Astrocyte of the spinal cord (primary cell): ENCODE measurements at places on chromosomes 7 and 10.

DNA sequence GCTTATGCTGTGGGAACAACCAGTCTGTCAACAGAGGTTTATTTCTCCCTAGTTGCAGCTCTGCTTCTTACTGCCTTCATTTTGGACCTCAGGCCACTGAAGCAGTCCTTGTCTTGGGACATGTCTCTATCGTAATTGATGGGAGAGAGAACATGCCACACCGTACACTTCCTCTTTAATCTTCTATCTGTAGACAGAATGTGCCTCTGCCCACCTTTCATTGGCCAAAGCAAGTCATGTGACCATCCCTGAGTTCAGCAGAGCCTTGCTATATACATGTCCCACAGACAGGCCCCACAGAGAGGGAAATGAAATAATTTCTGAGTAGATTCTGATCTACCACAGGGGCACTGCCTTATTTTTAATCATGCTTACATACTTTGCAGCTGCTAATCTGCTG is 98.0 kb downstream of the KCND2 start:
- no peak for DNase-seq

GRCh38 chr7:112101201-112101846 is 104.9 kb downstream of the DOCK4 start:
- DNase-seq, result no peak

DNA sequence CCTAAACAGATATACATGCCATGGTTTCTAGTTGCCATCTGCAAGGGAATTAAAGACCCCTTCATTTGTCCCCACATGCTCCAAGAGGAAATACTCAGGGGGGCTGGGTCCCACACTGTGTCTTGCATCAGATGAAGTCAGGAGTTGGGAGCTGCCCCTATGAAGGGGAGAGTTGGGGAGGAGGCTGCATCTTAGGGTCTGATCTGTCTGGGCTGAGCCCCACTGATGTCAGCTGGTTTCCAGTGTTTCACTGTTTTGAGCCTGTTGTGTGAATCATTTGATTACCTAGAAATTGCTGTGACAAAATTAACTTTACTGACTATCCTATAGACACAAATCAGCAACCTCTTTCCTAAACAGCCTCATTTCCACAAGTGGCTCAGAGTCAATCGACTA is 4.9 kb upstream of the ADCY1 start:
- no peak for DNase-seq

- no peak for DNase-seq
Measured at GRCh38 chr10:4043897-4044665, 259.1 kb upstream of the KLF6 start.

DNA sequence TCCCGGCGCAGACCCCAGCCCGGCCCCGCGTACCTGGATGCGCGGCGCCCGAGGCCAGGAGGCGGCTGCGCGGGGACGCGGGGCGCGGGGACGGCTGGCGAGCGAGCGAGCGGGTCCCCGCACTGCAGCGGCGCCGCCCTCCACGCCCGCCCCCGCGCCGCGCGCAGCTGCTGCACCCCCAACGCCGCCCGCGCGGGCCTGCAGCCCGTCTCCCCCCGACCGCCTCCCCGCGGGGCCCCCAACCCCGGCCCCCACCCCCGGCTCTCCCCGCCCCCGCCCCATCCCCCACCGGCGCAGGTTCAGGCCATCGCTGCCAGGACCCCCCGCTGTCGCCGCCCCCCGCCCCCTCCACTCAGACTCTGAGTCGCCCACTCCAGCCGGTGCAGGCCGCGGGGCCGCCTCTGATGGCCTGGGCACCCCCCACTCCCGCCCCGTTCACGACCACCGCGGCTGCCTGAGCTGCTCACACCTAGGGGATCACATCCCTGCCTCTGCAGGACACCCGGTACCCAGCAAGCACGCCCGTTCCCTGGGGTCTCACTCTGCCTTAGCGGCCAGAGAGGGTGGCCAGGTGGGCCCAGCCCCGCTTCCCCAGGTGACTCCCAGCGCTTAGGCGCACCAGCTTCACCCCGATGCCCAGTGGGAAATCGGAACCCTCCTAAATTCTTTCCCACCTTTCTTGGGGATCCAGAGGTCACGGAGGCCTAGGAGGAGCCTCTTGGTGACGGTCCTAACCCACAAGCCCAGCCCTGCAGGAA is 13.9 kb upstream of the DNAAF5 start:
- DNase-seq, result no peak

- no peak for DNase-seq
Measured at GRCh38 chr10:8584666-8585065, 530.2 kb downstream of the GATA3 start.

- DNase-seq, result peak; percentile 96
Measured at GRCh38 chr10:103273041-103273441, 3.9 kb upstream of the INA start.

- DNase-seq, result no peak
Measured at GRCh38 chr10:116733566-116733965, 8.8 kb downstream of the HSPA12A start.

DNA sequence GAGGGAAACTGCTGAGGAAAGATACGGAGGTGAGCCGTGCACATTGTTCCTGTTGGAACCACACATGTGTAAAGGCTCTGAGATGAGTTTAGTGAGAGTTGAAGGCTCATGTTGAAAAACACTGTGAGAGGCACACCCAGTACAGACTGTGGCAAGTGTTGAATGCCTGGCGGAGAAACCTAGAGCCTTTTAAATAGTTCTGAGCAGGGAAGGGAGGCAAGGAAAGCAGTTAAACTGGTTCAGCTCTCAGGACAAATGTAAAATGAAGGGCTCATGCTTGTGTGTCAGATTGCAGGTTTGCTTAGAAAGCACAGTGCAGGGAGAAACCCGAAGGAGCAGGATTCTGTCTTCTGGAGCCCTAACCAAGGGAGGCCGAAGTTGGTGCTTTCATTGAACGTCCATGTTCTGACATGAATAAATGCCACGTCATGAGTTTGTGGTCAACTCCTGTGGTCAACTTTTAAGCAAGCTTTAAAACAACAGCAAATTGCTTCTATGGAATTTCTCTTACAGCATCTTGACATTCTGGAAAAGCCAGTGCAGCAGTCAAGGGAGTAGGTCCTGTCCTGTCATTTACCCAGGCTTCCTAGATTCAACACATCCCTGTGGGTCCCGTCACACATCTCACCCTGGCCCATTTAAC is 650.9 kb upstream of the GALNT17 start:
- peak; percentile 15 for DNase-seq

DNA sequence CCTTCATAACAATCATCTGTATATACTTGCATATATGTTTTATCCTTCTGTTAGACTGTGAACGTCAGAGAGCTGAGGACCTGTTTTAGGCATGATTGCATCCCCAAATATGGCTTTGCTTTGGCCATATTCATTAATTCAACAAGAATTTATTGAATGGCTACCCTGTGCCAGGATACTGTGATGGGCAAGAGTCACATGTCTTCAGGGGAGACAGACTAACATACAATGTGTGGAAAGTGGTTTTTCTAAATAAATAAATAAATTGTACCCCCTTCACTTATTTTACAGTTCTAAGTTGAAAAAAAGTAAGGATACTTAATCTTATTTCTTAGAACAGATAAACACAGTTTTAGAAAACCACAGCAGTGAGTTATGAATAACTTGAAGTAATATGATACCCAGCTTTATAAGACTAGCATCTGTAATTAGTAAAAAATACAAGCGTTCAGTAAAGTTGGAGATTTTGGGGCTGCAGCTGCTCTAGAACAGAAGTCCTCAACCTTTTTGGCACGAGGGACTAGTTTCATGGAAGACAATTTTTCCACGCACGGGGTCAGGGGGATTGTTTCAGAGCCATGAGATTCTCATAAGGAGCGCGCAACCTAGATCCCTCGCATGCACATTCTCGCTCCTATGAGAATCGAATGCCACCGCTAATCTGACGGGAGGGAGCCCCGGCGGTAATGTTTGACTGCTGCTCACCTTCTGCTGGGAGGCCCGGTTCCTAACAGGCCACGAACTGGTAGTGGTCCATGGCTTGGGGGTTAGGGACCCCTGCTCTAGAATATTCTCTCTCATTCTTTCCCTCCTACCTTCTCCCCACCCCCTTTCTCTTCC is 89.4 kb upstream of the MTPN start:
- DNase-seq, result no peak

DNA sequence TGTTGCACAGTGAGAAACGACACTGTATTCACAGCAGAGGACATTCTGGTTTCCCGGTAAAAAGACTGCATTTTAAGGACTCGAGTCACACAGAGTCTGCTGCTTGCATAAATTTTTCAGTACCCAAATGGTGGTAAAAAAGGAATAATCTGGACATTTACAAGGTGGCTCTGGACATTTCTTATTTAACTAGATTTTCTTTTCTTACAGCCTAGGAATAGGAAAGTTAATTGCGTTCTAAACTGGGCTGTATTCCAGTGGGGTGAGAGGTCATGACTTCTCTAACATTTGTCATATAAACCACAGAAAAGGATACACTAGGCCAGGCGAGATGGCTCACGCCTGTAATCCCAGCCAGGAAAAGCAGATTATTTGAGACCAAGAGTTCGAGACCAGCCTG is 237.5 kb upstream of the KLF6 start:
- DNase-seq, result no peak

DNA sequence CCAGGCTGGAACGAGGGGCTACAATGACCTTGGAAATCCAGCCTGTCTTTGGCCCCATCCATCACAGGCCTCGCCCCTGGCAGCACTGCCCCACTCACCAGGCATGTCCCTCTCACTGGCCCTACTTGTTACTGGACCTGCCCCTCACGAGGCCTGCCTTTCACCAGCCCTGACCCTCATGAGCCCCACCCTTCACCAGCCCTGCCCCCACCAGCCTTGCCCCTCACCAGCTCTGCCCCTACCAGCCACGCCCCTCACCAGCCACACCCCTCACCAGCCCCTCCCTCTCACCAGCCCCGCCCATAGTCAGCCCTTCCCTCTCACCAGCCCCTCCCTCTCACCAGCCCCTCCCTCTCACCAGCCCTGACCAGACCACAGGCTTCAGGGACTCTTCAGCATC is 57.8 kb downstream of the COL26A1 start:
- no peak for DNase-seq

DNA sequence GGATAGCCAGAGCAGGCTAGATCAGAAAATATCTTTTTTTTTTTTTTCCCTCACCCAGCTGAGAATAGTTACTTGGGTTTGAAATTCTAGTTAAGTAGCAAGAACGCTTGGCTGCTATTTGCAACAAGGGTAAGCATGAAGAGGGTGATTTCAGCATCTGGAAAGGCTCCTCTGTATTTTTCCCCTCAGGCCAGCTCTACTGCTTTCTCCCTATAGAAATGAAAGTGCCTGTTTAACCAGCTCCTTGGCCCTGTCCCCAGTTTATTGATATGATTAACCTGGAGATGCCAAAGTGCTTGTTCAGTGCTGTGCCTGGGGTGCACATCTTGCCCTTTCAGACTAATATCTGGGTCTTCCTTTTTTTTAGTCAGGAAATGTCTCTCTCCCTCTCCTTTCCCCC is 37.1 kb downstream of the AP3M1 start:
- DNase-seq, result no peak
